ENCODE measurements at places on chromosomes 16 and 17.

GRCh38 chr16:12786081-12786480 lies 17.6 kb downstream of the CPPED1 start:
- DNase-seq, result no peak

GRCh38 chr17:3803308-3803640 lies 2.3 kb upstream of the ITGAE start:
- no peak for DNase-seq

GRCh38 chr17:66364508-66364907 lies 62.1 kb downstream of the PRKCA start:
- no peak for DNase-seq

DNA sequence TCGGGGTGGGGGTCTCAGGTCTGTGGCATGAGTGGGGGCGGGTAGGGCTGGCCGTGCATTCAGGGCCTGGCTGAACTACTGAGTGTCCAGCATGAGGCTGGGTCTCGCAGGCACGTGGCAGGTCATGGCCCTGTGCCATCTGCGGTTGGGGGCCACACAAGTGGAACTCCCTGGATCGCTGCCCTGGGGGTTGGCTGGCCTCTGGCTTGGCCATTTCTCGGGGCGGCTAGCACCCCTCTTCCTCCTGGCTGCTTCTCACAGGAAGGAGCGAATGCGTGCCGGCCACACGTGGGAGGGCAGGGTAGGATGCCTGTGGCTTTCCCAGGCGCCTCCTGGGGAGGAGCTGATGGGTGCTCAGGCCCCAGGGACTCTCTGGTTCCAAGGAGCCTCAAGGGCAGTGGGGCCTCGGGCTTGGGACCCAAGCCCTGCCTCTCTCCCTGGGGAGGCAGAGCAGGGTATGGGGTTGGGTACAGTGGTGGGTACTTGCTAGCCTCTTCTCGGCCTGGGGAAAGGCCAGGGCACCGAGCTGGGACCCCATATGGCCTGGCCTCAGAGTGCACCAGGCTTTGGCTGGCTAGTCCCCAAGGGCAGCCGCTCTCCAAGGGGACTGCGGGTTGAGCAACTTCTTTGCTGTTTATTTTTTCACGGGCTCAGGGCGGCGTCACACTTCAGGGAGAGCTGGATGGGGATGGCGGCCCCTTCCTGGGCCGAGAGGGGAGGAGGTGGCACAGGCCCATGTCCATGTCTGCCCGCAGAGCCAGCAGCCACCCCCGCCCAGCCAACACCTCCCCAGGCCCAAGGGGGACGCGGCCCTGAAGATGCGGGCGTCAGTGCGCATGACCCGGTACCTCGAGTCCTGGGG lies 37.5 kb downstream of the ADCY7 start:
- no peak for DNase-seq

DNA sequence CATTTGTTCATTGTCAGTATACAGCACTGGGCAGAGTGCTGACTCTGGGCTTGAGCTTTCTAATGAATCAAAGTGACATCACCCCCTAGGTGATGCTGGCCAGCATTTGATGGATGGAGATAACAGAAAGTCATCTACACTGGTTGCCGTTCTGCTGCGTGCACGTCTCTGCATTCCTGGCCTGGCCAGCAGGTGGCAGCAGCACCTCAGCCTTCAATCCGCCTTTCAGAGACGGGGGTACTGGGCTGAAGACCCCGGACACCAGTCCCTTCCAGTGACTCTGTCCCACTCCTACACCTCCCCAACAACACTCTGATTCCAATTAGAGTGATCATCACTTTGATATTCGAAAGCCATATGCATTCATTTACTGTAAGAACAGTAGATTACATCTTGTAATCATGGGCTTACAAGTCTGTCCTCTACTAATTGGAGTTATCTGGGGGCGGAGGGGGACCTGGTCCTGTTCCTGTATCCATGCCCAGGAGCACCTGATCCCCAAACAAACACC lies 6.0 kb downstream of the CPSF4L start:
- DNase-seq, result no peak

- no peak for DNase-seq
These were observed 48.8 kb upstream of the CCL1 start for GRCh38 chr17:34411646-34412421.

GRCh38 chr17:74466111-74466827 lies at the start of gene CD300A:
CD300A (plus strand) TSS chr17:74466634; CDS start chr17:74466704, 70 bp downstream.
- DNase-seq, result no peak

DNA sequence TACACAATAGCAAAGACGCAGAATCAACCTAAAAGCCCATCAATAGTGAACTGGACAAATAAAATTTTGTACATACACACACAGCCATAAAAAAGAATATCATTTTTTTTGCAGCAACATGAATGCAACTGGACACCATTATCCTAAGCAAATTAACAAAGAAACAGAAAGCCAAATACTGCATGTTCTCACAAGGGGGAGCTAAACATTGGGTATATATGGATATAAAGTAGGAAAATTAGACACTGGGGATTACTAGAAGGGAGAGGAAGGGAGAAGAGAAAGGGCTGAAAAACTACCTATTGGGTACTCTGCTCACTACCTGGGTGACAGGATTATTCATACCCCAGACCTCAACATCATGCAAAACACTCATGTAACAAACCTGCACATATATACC lies 28.2 kb downstream of the ADAMTS18 start:
- DNase-seq, result no peak

- peak; percentile 88 for DNase-seq
These were observed 12.7 kb downstream of the TBX2 start for GRCh38 chr17:61412143-61412859.

GRCh38 chr16:65855171-65856145 lies 511.0 kb upstream of the CDH5 start:
- peak; percentile 56 for DNase-seq

- no peak for DNase-seq
These were observed 1.1 kb downstream of the CEMP1 start for GRCh38 chr16:2529961-2530628.

DNA sequence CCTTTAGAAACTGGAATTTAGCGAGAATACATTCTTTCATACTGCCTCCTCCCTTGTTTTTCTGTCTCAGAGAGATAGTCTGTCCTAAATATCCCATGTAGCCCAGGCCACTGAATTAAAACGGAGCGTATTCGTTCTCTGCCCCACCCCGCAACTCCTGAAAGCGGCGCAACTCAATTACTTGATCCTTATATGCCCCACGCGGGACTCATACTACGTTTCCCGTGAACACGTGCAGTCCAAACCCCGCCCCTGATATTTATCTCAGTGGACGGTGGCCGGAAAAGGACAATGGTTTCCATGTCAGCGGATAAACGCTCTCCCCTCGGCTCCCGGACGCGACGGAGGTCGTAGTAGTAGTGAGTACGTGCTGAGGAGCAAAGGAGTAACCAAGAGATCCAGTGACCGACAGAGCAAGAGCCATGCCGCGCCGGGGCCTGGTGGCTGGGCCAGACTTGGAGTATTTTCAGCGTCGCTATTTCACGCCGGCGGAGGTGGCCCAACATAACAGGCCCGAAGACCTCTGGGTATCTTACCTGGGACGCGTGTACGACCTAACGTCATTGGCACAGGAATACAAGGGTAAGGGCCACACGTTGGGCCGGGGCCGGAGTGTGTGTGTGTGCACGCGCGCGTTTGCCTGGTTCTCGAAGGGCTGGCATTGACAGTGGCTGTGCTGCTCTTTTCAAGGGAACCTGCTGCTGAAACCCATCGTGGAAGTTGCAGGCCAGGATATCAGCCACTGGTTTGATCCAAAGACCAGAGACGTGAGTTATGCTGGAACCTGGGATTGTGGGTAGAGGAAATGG lies at the start of gene CYB5D1:
Gene CYB5D1 (plus strand): TSS at position 291 of the 809 bp plus-strand sequence. CDS start 132 bp downstream, at position 423.
- DNase-seq, result peak; percentile 96

- no peak for DNase-seq
These were observed 23.2 kb upstream of the CCL22 start for GRCh38 chr16:57335366-57335765.

- no peak for DNase-seq
These were observed 558.4 kb downstream of the MAF start for GRCh38 chr16:79042141-79042540.

- DNase-seq, result no peak
These were observed 182.9 kb downstream of the SHISA9 start for GRCh38 chr16:13084331-13084730.

- DNase-seq, result no peak
These were observed 4.6 kb downstream of the ACE start for GRCh38 chr17:63481488-63481870.

- no peak for DNase-seq
These were observed 43.5 kb downstream of the MRPS23 start for GRCh38 chr17:57806167-57806830.

GRCh38 chr17:147796-148740 lies 10.7 kb downstream of the SCGB1C2 start:
- DNase-seq, result no peak

DNA sequence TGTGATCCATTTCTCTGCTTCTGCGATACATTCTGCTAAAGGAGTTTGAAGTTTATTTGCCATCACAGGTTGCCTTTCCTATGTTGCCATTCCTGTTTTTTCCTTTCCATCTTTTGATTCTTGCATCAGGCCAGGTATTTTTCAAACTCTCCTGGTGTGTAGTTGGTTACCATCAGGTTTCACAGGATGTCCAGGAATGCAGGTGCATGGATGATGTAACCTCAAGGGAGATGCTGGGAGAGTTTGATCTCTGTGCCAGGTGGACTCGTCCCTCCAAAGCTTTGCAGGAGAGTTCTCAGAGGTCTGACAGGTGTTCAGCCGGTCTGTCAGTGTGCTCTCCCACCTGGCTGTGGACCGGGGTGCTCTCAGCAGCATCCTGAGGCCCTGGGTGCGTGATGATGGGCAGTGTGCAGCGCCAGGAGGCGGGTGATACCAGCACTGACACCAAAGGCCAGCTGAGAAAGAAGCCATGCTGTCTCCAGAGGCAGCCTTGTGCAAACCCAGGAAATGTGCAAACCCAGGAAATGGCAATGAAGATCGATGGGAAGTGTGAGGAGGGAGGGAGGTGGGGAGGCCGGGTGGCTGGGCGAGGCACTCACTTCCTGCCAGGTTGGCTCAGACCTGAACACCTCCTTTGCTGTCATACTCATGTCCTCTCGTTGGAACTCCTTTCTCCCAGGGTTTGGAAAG lies 1.7 kb downstream of the ATP2C2 start:
- DNase-seq, result no peak

DNA sequence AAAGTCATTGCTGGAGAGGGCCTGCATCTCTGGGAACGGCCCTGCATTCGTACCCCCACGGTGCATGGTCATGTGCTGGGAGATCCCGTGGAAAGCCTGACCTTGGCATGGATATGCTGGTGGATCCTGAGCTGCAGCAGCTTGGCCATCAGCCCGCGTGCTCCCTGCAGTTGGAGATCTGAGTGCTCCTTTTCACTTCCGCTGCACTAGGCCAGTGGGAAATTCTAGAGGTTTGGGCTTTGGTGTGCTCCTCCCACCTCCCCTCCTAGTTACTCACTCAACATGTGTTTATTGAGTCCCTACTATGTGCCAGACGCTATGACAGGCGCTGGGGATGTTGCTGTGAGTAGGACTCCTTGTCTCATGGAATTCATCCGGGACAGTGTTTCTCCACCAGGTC lies 91.1 kb downstream of the RGS9 start:
- no peak for DNase-seq

DNA sequence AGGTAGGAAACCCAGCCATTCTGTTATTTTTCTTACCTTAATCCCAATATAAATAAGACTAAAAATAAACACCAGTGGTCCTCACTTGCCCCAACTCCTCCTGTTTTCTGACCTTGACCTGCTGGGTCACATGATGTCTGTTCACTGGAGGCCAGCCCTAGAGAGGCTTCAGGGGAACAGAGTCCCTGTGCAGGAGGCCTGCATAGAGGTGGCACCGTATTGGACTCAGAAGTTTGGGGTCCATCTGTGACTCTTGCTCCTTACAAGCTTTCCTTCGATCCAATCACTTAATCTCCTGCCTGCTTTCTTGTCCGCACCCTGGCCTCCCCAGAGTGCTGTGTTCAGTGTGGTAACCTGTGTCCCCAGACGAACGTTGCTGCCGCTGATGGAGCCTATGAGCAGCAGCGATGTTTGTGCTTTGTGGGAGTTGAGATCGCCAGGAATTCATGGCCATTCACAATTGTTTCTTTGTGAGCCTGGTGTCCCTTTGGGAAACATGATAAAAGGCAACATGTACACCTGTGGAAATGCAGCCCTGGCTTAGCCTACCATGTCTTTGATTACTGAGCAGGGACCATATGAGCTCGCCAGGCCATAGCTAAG lies 4.7 kb downstream of the IGSF6 start:
- no peak for DNase-seq

DNA sequence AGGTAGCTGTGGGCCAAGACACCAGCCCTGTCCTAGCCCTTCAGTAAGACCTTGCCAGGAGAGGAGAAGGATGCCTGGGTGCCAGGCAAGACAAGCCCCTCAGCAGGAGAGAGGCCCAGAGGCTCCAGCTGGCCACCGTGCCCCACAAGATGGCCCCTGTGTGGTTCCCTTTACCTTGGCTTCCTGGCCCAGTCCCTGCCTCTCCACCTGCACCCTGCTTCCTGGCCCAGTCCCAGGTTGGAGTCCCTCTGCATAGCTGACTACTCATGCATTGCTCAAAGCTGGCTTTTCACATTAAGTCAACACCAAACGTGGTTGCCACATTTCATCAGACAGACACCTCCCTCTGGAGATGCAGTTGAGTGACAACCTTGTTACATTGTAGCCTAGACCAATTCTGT lies 4.0 kb downstream of the SYNGR3 start:
- no peak for DNase-seq

DNA sequence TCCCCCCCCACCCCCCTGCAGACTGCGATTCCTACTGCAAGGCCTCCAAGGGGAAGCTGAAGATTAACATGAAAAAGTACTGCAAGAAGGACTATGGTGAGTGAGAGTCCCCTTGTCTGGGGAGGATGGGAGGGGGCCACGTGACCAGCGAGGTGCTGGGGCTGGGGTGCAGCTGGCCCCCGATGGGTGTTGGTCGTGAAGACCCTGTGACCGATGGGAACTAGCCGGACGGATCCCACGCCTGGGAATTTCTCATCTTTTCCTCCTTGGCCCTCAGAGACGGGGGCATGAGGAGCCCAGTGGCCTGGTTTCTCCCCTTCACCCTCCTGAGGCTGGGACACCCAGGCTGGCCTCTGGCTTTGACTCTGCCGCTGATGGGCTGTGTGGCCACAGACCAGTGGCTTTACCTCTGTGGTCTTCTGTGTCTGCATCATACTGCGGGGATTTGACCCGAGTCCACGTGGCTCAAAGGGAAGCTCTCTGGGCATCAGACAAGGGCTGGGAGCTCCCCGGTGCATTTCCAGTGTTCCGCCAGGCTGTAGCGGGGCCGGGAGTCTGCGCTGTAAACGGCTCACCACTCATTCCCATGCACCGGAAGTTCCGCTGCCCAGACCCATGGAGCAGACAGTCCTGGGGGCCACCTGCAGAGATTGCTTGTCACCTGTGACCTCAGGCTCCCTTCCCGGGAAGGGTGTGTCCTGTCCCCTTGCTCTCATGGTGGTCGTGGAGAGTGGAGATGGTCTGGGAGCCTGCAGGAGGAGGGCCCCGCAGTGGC lies 200.0 kb downstream of the NTN1 start:
- no peak for DNase-seq

GRCh38 chr17:596763-597644 lies 117.6 kb downstream of the VPS53 start:
- DNase-seq, result no peak

All from vagina (tissue), 2 donors.